Peyer's patch (tissue), 4 donors: ENCODE measurements at places on chromosomes 5 and 9. TPM values are rescaled to one million over a fixed set of nuclear protein-coding genes. Genes with fewer than 3 reads are reported as not detected.
A peak's percentile ranks its signal among the peaks of the same experiment; 100 is the strongest.

Gene SOHLH1
- total RNA-seq = not detected

GRCh38 chr9:5511476-5511875, 1.1 kb downstream of the PDCD1LG2 start:
- no peak for DNase-seq

DNA sequence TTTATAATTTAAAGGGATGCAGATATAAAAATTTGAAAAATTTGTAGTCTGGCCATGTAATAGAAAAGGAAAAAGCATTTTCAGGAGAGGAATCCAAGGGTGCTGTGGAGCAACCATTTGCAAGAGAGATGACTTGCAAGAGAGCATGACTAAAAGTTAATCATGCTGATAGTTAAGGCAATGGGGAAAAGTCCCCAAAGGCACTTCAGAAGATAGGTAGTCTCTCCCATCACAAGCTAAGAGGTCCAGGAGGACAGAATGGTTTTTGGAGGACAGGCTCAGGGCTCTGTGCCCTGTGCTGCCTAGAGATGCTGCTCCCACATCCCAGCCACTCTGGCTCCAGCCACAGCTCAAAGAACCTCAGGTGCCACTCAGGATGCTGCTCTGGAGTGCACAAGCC, 38.8 kb downstream of the DNAJB5 start:
- no peak for DNase-seq

- peak; percentile 18 for DNase-seq
These were observed 11.7 kb upstream of the EXOSC2 start for GRCh38 chr9:130681769-130682420.

- DNase-seq = no peak
These were observed 49.5 kb downstream of the C5orf22 start for GRCh38 chr5:31581498-31582099.

- no peak for DNase-seq
These were observed at the start of gene DAPK1 for GRCh38 chr9:87497604-87498045. Gene DAPK1, plus strand, starts transcription at chr9:87497867. Its CDS starts 1,211 bp downstream, at chr9:87499078.

Gene RELL2
- 10.3 TPM for total RNA-seq

DNA sequence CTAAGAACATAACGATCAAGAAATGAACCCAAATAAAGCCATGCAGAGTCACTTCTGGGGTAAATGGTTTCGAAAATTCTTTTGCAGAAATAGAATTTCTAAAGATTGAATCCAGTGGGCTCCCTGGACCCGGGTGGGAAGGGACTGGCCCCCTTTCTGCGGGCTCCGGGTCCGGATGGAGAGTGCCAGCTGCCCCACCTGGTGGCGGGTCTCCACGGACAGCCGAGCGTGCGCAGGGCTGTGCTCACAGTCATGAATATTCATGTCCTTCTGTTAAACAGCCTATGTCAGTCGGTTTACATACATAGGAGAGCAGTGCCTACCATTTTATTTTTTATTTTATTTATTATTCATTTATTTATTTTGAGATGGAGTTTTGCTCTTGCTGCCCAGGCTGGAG, 4.7 kb upstream of the PPP1R26 start:
- no peak for DNase-seq

GRCh38 chr5:61363401-61364114, 31.5 kb downstream of the ZSWIM6 start:
- no peak for DNase-seq

DNA sequence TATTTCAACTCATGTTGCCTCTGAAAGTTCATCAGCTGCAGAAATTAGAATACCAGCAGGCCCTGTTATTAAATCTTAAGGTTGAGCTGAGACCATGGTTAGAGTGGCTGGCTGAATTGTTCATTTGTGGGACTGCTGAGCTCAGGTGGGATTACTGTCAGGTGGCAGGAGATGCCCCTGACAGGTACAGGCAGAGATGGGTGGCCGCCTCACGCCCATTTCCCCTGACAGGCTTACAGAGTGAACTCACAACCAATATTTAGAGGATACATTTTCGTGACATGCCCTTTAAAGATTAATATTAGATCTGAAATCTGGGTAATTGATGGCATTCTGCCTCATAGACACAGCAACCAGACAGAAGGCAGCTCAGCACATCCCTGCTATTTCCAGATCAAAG, 136.0 kb downstream of the MVB12B start:
- peak; percentile 10 for DNase-seq

- no peak for DNase-seq
These were observed 275.0 kb downstream of the ARHGEF28 start for GRCh38 chr5:73901043-73901442.

GRCh38 chr5:111655169-111655924, 101.6 kb downstream of the NREP start:
- no peak for DNase-seq

Gene FOXD4
- total RNA-seq = 0.54 TPM

DNA sequence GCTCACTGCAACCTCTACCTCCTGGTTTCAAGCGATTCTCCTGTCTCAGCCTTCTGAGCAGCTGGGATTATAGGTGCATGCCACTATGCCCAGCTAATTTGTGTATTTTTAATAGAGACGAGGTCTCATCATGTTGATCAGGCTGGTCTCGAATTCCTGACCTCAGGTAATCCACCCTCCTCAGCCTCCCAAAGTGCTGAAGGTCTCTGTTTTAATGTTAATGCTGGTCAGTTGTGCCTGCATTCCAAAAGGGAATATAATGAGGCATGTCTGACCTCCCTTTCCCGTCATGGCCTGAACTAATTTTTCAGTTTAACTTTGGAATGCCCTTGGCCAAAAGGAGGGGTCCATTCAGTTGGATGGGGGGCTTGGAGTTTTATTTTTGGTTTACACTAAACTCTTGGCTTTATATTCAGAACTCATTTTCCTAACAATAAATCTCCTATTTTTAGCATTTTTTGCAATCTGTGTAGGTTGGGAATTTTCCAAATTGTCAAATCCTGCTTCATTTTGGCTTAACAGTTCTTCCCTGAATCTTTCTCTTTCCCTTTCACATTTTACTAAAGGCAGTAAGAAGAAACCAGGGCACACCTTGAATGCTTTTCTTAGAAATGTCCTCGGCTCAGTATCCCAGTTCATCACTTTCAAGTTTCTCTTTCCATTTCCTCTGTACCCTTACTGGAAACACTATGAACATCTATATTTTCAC, 1175.5 kb downstream of the MAT2B start:
- no peak for DNase-seq

DNA sequence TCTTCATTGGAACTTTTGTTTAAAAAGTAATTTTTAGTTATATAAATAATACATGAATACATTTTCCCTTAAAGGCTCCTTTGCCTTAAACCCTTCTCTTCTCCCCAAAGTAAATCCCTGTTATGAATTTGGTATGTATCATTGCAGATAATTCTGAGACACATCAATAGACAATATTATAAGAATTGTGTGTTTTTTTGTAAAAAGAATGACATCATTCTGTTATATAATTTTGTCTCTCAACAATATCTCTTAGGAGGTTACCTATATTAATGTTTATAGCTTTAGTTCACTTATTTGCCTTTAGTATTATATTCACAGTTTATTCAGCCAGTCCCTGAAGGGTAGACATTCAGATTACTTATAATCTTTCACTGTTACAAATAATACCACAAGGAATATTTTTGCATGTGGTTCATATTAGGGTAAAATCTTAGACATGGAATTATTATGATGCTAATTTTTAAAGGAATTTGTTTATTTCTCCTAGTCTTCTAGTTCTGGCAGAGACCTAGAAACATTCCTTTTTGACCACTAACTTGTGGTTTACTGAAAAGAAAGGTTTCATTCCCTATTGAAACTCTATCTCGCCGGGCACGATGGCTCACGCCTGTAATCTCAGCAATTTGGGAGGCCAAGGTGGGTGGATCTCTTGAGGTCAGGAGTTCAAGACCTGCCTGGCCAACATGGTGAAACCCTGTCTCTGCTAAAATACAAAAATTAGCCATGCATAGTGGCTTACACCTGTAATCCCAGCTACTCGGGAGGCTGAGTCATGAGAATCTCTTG, 105.6 kb downstream of the KCTD16 start:
- DNase-seq = no peak

- no peak for DNase-seq
These were observed 85.0 kb downstream of the PRRT1B start for GRCh38 chr9:131630205-131630831.

Gene GADD45G
- 8.7 TPM for total RNA-seq

GRCh38 chr9:136952876-136953770, 1.1 kb downstream of the LCN12 start:
- no peak for DNase-seq

Gene CFAP90
- total RNA-seq = not detected

Gene LECT2
- not detected for total RNA-seq
